AG08395 (cell line): ENCODE measurements at places on chromosomes 6 and 20.

DNA sequence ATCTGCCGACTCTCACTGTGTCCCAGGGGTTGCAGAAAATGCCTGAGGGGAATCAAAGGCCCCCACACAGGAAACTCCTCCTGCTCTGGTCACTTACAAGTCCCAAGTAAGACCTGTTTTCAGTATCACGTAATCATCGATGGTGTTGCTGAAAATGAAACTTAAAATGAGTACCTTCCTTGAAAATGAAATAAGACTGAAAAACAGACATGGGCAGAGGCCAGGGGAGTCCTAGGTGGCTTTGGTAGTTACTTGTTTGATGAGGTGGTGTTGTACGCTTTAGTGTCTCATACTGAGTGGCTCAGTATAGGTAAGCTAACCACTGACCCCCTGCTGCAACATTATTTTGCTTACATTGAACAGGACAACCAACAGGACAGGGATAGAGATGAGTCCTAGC is 43.0 kb upstream of the SYNCRIP start:
- no peak for DNase-seq

GRCh38 chr20:50199703-50200102 is 9.1 kb downstream of the CEBPB start:
- DNase-seq: no peak

GRCh38 chr6:170143401-170144150 is 147.3 kb downstream of the DLL1 start:
- DNase-seq: no peak

- peak; percentile 73 for DNase-seq
These were observed 21.9 kb downstream of the ECT2L start for GRCh38 chr6:138817799-138818198.

- no peak for DNase-seq
These were observed 41.8 kb downstream of the CCDC170 start for GRCh38 chr6:151535476-151536187.

DNA sequence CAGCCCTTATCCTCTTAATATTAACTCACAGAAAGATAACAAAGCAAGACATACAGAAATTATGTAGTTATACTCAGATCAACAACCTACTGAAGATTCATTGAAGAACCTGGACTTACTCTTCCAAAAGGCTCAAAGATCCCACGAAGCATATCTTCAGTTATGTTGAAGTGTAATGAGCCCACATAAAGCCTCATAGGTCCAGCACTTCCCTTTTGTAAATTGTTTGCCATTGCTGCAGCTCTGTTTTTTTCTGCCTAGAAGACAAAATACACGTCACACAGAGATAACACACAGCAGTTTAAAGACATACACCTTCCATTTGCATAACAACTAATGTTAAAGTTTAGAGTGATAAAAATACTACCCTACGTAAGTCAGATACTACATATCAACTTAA is 20.4 kb downstream of the RBM39 start:
- no peak for DNase-seq

GRCh38 chr20:5933802-5934436 is 16.4 kb downstream of the TRMT6 start:
- DNase-seq: peak; percentile 10

GRCh38 chr20:41086402-41087324 is 50.7 kb upstream of the PLCG1 start:
- no peak for DNase-seq

DNA sequence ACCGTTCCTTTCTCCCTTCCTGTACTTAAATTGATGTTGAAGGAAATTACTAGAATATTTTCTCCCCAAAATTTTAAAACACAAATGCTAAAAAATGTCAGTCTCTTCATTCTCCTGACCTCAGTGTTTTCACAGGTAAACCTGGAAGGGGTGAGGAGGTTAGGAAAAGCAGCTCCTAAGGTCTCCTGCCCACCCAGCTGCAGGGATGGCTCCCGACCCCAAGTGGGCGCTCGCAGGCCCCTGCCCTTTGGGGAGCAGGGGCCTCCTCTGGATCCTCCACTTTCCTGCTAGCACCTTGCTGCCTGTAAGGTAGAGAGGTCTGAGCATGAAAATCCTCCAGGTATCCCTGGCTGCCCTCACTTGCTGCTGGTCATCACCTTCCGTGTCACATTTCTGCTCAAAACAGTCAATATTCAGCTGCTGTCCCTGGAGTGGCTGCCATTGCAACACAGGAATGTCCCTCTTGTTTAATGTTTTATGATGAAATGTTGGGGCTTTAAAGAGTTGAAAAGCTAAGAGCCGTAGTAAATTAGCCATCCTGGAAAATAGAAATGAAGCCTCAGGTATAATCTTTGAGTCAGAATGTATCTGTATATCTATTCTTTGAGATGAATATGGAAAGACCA is 10.9 kb upstream of the HSP90AB1 start:
- no peak for DNase-seq

GRCh38 chr6:134910593-134910935 is 39.3 kb downstream of the ALDH8A1 start:
- DNase-seq: no peak
